ENCODE measurements at places on chromosomes 4 and X.

DNA sequence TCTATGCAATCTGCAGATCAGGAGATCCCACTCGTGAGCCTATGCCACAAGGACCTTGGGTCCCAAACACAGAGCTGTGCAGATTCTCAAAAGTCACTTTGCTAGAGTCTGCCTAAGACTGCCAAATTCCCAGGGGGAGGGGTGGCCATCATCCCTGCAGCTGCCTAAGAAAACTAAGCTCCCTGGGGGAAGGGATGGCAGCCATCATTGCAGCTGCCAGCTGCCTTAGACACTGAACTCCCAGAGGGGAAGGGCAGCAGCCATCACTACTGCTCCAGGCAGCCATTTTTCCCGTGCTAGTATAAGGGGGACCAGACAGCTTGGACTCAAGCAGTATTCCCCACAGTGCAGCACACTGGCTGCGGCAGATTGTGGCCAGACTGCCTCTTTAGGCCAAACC lies 156.9 kb downstream of the NKX6-1 start:
- DNase-seq = no peak

- DNase-seq = no peak
Observed at GRCh38 chrX:152845618-152846240, 14.9 kb downstream of the NSDHL start.

- DNase-seq = no peak
Observed at GRCh38 chr4:133127500-133127899, 21.6 kb upstream of the PCDH10 start.

DNA sequence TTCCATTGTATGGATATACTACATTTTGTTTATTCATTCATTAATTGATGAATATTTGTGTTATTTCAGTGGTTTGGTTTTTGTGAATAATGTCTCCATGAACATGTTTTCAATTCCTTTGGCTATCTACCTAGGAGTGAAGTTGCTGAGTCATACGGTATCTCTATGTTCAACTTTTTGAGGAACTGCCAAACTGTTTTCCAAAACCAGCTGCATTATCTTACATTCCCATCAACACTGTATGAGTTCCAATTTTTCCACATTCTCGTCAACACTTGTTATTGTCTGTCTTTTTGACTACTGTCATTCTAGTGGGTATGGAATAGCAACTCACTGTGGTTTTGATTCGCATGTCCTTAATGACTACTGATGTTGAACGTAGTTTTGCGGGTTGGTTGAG lies 388.6 kb upstream of the MAGEB2 start:
- no peak for DNase-seq

- peak; percentile 69 for DNase-seq
Observed at GRCh38 chrX:49291615-49292337, 11.7 kb upstream of the GAGE10 start.

DNA sequence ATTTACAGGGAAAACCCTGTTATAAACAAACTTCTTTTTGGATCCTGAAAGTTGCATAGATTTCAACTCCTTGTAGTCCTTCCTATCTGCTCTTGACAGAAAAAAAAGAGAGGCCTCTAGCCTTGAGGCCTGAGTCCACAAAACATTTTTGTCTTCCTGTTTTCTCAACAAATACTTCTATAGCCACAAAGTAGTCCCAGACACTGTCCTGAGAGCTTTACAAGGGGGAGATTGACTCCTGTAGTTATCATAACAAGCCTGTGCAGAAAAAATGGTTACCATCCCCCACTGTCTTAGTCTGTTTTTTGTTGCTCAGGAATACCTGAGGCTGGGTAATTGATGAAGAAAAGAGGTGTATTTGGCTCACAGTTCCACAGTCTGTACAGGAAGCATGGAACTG lies 35.2 kb downstream of the PCDH7 start:
- DNase-seq = no peak

All from HT-29 (cell line).